ENCODE measurements at places on chromosomes 4 and X. TPM values are rescaled to one million over a fixed set of nuclear protein-coding genes. Genes with fewer than 3 reads are reported as not detected.
A peak's percentile ranks its signal among the peaks of the same experiment; 100 is the strongest.

DNA sequence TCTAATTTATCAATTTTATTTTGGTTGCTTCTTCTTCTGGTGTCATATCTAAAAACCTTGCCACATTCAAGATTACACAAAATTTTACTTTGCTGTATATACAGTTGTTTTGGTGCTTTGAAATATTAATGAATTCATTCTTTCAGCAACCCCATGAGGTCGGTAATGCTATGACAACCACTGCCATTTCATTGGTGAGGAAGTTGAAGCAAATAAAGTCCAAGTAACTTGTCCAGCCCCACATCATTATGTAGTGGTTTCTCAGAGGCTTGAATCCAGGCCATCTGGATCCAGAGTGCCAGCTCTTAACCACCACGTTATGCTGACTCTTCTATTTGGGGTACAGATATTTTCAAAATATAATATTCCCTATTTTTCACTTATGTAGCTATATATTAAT, 42.2 kb downstream of the UGT2A3 start:
- no peak for DNase-seq

GRCh38 chrX:45505214-45505613, 304.5 kb upstream of the DIPK2B start:
- peak; percentile 41 for DNase-seq

DNA sequence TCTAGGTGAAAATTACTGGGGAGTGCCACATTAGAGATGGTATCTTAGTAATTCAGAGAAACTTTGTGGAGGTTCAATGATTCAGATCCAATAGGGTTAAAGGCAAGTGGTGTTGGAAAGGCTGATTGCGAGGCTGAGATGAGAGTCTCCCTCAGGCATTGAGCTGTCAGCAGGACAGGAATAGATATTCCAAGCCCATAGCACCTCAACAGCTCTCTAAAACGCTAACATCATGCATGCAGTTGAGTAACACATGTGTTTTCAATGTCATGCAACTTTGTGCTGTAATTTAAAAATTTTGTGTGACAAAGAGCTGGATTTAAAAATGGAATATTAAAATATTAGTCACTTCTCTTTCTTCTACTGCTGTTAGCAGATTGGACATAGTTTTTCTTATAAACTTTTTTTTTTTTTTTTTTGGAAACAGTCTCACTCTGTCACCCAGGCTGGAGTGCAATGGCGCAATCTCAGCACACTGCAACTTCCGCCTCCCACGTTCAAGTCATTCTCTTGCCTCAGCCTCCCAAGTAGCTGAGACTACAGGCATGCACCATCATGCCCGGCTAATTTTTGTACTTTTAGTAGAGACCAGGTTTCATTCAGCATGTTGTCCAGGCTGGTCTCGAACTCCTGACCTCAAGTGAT, 173.5 kb upstream of the C1QTNF7 start:
- no peak for DNase-seq

DNA sequence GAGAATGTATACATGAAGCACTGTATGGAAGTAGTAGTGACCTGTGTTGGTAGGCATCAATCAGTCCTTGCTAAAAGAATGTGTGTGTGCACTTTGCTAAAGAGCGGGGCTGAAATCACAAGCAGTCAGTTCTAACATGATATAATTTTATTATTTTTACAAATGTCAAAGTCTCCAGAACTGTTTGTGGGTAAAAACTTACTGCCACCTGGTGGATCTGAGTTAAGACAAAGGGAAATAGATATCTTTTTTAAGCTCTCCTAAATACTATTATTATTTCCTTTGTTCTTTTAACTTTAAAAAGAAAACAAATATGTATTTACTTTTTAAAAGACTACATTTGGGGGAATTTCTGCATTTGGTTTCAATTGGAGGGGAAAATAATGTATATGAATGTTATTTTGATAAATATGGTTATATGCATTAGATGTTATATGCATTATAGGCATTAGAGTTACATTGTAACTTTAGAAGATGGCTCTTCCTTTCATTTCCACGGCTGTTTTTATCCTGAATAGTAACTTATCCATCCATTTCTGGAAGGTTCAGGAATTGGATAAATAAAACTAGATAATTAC, 7.8 kb upstream of the CLOCK start:
- no peak for DNase-seq

The LUZP4 gene
- total RNA-seq: not detected

The EGF gene
- 1.1 TPM for total RNA-seq

The SEC24D gene
- 16.2 TPM for total RNA-seq
